ENCODE measurements at places on chromosomes 6 and 20.

GRCh38 chr6:86934365-86934764 is 3.0 kb upstream of the HTR1E start:
- DNase-seq: no peak

DNA sequence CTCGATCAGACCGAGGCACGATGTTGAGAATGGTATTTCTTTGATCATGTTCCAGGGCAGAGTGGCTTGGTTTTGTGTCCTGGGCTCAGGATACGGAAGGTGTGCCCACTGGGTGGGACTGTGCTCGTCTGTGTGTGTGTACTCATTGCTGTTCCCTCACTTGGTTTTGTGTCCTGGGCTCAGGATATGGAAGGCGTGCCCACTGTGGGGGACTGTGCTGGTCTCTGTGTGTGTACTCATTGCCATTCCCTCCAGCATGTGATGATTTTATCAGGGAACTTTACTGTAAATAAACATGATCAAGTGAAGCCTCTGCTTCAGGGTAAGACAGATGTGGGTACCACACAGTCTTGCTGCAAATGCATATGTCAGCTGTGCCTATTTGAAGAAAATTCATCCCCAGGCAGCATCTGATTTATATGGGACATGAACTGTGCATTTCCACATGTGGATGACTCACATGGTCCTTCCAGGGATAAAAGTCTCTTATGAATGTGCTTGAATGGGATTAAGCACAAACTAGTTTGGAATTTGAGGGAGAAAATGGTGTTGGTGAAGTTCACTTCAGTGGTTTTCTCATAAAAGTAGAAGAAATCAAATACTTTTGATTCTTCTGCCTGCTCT is 274.3 kb downstream of the QKI start:
- no peak for DNase-seq

- DNase-seq: no peak
Measured at GRCh38 chr6:139474145-139475108, 100.0 kb upstream of the CITED2 start.

DNA sequence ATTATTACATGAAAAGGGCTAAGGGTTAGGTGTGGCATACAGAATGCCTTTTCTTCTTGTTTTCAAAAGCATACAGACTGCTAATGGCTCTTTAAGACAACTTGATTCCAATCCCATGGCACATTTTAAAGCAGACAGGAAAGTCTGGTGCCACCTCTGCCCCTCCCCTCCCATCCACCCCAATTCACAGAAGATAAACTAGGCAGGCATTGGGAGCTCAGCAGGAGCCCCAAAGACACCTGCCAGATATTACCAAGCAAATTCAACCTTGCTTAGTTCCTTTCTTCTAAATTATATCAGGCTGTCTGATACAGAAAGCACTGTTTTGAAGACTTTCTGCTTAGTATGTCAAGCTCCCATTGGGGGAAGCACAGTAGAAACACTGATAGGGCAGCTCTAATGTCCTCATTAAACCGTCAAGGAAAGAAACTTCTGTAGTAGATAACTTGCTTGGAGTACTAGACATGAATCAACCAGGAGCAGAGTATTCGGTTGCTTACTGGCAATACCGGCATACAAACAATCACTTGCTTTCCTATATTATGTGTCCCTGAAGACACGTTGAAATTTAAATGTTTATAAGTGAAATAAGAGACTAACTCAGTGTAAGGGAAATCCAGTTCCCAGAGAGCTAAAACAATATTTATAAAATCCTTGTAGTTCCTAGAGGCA is 13.0 kb downstream of the SESN1 start:
- no peak for DNase-seq

DNA sequence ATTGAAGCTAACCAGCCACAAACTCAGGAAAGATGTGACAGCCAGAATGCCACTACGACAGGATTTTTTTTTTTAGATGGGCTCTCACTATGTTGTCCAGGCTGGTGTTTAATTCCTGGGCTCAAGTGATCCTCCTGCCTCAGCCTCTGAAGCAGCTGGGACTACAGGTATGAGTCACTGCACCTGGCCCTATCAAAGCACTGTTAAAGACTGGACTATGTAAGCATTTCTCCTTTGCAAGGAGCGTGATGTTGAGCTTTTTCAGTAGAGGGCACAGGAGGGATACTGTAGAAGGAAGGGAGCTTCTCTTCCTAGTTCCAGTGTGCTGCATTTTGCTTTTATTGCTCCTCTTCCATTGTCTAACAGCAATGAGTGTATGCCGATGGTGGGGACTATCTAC is 35.8 kb downstream of the ZBTB9 start:
- no peak for DNase-seq

GRCh38 chr6:121549736-121550135 is 114.3 kb downstream of the GJA1 start:
- DNase-seq: no peak

DNA sequence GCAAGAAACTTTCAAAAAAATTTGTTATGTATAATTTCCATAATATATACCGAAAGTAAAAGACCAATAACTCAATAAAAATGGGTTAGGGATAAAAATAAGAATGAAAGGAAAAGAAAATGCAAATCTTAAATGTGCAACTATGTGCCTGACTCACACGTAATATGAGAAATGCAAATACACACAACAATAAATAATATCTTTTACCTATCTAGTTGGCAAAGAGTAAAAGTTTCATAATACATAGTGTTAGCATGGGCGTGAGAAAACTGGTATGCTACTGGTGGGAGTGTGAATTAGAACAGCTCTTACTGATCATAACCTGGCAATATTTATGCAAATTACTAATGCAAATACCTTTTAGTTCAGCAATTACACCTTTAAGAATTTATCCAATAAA is 438.5 kb upstream of the CITED2 start:
- no peak for DNase-seq

DNA sequence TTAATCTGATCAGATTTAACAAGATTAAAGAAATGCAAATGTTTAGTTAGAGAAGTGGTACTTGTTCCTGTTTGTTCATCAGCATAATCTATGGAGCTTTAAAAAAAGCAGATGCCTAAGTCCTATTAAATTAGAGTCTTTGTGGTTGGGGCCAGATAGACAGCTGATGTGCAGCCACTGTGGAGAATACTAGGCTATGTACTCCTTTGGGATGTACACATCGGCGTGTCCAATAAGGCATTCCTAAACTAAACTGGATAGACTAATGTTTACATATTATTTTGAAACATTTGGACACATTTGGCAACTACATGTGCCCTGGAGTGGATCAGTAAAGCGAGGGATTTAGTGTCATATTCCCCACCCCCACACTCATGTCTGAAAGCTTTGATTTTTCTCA is 459.5 kb downstream of the LMBRD1 start:
- DNase-seq: no peak

DNA sequence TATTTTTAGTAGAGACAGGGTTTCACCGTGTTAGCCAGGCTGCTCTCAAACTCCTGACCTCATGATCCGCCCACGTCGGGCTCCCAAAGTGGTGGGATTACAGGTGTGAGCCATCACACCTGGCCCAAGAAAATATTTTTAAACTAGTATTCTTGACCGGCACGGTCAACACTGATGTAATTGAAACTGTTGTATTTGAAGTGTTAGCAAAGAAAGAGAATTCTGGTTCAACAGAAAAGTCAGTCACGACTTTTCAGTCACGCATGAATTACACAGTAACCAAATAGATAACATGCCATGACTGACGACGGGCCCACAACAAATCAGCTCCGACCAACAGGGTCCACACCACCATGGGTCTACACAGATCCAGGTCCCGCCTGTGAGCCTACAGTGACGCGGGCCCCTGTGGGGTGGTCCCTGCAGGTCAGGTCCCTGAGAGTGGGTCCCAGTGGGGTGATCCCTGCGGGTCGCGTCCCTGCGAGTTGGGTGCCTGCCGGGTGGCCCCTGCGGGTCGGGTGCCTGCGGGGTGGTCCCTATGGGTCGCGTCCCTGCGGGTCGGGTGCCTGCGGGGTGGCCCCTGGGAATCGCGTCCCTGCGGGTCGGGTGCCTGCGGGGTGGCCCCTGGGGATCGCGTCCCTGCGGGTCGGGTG is 1.0 kb downstream of the GMEB2 start:
- DNase-seq: no peak

- no peak for DNase-seq
Measured at GRCh38 chr6:3693831-3694230, 57.7 kb downstream of the PXDC1 start.

GRCh38 chr20:43909720-43910119 is 4.9 kb upstream of the TOX2 start:
- DNase-seq: no peak

DNA sequence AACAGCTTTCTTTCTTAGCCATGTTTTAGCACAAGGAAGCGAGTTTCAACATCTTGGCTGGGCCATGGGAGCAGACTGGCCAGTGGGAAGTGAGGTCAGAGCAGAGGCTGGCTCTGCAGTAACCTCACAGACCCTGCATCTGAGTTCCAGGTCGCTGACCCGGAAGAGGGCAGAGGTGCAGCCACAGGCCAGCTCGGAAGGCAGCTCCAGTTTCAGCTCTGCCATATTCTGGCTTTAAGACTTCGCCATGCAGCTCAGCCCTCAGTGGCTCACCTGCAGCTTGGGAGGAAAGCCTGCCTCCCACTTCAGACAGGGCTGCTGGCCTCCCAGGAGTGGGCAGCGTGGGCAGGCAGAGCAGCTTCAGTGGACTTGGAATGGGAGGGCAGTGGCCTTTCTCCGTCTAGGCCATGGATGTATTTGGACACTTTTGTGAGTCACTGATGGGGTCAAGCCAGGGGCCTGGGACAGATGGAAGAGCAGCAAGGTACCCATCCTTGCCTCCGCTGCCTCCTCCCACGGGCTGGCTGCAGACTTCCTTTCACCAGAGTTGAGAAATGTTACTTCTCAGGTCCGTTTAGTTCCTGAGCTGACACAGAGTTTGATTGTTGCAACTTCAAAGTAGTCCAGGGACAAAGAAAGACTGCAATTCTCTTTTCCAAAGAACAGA is 18.5 kb downstream of the CST8 start:
- DNase-seq: no peak

GRCh38 chr20:51828762-51829161 is 26.4 kb upstream of the SALL4 start:
- DNase-seq: no peak

GRCh38 chr6:123681957-123682462 is 45.3 kb upstream of the TRDN start:
- no peak for DNase-seq

- no peak for DNase-seq
Measured at GRCh38 chr6:109793792-109794191, 102.7 kb downstream of the FIG4 start.

DNA sequence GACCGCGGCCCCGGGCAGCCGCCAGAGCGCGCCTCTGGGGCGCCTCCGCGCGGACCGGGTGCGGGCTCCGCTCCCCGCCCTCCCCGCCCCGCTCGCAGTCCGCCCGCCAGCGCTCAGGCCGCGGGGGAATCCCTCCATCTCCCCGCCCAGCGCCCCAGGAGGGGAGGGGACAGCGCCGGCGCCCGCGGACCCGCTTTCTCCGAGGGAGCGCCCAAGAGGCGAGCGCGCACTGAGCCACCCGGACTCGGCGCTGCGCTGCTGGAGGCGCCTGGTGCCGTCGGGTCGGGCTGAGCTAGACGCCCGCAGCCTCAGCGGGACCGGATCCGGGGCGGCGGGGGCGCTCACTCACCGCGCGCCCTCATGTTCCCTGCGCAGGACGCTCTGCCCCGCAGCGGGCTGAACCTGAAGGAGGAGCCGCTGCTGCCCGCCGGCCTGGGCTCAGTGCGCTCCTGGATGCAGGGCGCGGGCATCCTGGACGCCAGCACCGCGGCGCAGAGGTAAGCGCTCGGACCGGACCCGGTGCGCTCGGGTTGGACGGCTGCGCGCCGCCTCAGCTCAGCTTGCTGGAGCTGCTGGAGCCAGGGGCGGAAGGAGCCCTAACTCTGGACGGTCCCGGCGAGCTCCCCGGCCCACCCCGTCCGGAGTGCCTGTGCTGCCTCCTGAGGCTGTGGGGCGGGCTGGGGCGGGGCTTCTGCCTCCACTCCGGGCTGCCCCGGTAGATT is 867 bp downstream of the EBF4 start:
- DNase-seq: no peak

DNA sequence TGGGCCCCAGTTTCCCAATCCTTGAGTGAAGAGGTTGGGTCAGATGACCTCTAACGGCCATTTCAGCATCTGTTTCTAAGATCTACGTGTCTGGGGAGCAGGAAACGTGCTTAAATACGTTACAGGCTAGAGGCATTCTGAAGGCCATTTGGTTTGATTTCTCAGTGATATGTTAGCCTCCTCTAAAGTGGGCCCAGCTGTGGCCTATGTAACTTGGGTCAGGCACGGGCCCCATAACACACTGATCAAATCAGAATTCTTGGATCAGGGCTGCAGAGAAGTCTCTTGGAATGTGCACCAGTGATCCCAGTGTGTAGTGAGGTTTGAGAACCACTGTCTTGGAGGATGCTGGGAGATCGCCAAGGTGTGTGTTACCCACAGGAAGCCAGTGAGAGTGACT is 36.1 kb upstream of the TGM3 start:
- DNase-seq: no peak

DNA sequence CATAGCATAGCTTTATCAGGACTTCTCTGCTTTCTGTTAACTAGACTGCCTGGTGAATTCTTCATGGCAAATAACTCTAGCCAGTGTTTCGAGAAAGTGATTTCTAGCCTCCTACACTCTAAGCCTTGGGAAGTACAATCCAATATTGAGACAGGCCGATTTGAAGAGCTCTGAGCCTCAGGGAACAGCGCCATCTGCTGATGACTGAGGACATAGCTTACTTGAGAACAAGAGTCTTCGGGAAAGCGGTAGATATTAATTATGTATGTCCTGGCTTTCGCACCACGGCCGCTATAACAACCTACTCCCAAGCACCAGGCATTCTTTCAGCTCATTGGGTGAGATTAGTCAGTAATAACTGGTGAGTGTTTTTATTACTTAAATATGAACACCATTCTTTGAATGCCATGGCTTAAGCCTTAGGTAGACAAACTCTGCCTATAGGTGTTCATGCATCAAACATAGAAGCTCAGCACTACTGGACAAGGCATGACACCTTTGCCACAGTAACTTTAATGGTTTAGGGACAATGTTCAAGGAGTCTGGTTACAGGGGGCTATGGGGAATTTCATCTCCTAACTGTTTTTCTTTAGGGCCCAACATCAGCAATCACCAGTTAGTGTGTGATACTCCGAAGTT is 518.6 kb downstream of the BMP2 start:
- DNase-seq: no peak

DNA sequence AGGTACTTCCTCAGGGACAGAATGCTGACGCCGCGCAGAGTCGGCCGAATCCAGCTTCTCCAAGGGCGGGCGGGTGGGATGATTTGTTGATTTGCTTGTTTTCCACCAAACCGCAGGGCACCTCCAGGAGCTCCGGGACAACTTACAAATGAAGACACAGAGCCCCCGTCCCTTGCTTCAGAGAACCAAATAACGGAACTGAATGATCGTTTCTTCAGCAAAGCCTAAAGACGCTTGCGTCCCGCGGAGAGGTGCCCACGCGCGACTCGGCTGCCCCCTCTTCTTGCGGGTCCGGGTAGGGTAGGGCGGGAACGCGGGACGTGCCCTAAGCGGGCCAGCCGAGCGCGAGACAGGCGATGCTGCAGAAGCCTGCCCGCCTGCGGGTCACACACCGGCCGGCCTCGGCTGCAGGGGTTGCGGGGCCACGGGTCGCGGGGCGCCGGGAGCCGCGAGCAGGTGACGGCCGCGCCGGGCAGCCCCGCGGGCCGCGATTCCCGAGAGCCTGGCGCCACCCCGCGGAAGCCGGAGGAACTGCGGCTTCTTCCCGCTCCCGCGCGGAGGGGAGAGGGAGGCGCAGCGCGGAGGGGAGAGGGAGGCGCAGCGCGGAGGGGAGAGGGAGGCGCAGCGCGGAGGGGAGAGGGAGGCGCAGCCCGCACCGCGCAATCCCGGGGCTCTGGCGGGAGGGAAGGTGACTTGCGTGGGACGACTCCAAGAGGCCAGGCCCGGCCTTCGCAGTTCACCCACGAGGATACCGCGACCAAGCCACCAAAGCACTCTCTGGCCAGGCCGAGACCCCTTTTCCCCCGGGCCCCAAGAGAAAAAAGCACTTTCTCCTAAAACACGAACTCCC is 7.7 kb upstream of the FOXF2 start:
- DNase-seq: no peak

All from stimulated activated CD8-positive, alpha-beta memory T cell treated with anti-CD3 and anti-CD28 coated beads, Interleukin-7, amount 100 ng/mL, for 24 hours (primary cell).